ENCODE measurements at places on chromosomes 2 and 18.

DNA sequence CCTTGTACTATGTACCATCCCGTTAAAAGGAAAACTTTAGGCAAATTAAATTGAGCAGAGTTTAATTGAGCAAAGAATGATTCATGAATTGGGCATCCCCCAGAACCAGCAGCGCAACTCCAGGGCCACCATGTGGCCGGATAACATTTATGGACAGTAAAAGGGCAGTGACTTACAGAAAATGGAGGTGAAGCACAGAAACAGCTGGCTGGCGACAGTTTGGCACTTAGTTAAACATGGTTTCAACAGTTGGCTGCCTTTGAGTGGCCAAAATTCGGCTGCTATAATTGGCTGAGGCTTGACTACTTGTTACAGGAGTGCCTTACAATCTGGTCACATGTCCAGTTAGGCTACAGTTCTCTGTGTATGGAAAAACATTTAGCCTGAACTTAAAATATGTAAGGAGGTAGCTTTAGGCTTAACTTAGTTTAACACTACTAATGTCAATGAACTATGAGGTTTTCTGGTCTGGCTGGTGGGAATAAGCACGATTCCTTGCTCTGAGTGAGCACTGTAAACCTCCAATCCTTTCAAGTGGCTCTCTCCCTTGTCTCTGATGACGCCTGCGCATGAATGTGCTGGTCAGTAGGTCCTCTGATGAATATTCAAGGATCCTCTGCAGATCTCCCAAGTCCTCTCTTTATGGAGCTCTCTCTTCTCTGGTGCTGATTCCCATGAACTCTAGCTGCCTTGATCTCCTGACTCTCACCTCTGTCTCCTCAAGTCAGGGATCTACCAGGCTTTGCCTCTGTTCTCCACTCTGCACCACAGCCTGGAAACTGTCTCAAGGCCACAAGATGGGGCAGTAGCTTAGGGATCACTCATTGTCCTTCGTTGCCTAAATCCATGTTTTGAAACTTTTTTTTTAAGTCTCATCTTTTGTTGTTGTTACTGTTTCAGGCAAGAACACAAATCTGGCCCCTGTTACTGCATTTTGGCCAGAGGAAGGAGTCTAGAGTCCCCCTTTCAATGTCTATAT, 24.4 kb upstream of the RAB31 start:
- no peak for DNase-seq

DNA sequence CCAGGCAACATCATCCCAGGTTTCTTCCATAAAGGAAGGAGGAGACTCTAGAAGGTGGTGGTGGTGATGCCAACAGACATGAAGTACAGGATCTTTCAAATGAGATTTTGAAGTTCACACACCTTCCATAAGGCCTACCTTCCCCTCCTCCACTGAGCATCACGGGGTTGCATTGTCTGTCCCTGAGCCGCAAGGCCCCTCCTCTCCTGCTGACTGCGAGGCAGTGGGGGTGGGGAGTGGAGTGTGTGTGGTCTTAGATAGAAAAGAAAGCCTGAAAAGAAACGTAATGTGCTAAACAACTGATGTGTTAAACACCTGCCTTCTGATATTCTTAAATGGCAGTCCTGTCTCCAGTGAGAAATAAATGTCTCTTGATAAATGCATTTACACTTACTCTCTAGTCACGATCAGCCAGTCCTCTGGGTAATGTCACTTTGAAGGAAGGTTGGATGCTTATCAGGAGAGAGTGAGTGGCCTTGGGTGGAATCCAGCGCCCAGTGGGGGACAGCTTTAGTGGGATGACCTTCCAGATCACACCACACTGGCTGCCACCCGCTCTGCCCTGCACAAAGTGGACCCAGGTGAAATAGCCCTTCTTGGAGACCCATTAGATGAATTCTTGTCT, 5.5 kb upstream of the SCYGR5 start:
- DNase-seq: no peak

DNA sequence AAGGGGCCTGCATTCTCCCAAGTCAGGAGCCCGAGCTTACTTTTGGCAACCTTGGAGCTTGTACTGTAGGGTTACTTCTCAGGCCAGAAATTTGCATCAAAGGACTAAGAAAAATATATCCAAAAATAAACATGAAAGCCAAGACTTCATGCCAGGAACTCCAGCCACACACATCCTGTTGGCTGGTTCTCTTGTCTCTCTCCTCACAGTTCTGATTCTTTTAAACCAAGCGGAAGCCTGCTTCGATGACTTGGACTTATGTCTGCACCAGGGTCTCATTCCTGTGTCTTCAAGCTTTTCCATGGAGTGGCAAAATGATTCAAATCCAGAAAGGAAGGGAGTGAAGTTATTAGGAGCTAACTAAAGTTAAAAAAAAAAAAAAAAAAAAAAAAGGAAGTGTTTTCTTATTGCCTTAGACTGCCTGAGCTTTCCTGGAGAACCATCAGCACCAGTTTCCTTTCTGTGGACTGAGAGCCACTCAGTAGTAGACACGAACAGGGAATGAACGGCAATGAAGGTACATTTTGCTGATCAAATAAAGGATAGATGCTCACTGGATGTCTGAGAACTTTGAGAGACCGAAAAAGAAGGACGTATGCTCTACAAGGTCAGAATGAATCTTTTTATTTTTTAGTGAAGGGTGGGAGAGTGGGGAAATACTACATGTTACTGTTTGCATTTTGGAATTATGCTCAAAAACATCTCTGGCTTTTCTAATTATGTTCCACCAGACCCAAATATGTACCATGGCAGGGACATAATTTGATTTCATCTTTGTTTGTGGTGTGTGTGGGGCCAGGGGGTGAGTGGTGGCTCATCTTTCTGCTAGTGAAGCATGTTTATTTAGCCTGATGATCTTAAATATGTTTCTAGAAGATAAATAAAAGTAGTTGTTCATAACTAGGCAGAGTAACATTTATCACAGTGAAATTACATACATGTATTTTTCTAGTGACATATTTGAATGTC, 86.0 kb downstream of the RAPGEF4 start:
- DNase-seq: no peak

DNA sequence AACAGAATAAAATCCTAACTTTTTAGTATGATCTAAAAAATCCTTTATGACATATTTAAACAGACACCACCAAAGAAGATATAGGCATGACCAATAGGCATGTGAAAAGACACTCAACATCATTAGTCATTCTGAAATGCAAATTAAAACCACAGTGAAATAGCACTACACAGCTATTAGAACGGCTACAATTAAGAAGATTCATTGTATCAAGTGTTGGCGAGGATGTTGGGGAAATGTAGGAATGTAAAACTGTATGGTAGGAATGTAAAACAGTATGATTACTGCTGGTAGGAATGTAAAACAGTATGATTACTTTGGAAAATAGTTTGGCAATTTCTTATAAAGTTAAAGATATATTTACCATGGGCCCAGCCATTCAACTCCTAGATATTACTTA, 253.3 kb upstream of the TCF4 start:
- no peak for DNase-seq

DNA sequence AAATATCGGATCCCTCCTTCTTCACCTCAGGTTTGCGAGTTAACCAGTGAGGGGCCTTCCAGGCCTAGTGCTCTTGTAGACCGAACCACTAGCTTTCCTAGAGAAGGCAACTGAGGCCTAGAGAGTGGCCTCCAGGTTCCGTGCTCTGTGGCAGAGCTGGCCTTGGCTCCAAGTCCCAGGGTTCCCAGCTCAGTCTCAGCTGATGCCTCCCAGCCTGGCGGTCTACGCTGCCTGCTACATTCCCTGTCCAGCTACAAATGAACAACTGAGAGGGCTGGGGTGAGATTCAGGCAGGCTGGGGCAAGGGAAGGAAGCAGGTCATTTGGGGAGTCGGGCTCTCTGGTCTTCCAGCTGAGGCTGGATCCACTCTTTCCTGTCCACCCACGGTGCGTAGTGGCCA, 2.3 kb downstream of the STEAP3 start:
- no peak for DNase-seq

DNA sequence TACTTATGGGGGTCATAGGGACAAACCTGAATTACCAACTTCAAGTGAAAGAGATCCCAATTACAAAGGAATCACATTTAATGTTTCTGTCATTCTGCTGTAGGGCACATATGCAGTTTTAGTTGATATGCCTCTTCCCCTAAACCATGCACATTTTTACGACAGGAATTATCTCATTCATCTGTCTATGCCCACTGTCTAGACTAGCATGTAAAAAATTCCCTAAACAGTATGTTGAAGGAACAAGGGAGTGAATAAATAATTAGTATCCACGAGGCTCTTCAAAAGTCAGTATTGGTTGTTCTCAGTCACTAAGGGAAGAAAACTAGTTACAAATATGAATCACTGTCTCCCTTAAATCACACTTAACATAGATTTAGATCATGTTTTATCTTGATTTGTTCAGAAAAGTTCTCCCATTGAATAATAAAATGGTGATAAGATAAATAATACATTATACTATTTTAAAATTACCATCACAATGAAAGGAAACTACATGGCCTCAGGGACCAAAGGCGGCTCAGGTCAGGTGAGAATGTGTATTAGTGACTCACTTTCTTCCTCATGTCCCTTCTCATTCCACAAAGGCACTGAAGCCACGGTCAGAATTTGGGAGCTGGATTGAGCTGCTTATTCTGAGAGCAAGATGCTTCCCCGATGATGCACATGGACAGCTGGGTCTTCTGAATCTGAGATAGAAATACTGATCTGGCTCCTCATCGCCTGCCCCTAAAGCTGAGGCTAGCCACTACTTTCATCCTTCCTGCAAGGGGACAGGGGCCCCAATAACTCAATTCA, 29.1 kb downstream of the DYM start:
- no peak for DNase-seq

GRCh38 chr2:236852977-236853374, 232.7 kb upstream of the COPS8 start:
- no peak for DNase-seq

Measured in stimulated activated CD8-positive, alpha-beta memory T cell treated with anti-CD3 and anti-CD28 coated beads, Interleukin-4, amount 100 ng/mL, for 1 hour (primary cell).